ENCODE measurements at places on chromosomes 16 and 17.

DNA sequence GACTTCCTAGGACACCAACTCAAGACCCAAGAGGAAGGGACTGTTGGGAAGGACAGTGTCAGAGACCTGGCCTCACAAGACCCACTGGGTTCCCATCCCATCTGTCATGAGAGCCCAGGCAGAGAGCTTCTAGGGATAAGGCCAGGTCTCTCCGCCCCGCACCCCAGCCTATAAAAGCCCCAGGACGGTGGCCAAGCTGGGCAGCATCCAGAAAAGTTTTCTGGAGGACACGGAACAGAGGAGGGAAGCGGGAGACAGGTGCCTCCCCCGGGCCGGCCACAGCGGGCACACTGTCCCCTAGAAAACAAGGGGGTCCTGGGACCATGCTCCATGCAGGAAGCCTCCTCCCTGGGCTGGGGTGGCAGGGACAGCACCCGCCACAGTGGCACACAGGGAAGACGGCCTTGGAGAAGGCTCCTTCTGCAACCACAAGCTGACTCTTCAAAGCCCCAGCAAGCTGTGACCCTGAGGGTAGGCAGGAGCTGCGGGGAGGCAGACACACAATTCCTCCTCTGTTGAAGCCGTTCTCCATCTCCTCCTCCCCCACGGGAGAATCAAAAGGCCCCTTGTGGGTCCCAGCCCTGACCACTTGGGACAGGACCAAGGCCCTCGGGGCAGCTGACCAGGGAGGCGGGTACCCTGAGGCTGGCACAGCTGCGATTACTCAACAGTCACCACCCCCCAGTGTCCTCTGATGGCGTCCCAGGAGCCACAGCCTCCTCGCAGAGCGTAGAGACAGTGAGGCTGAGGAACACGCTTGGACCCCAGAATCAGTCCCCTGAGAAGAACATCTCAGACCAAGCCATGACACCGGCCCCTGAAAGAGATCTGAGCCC lies 26.1 kb downstream of the TRPV3 start:
- DNase-seq, result no peak

GRCh38 chr16:77273815-77274214 lies 74.6 kb downstream of the SYCE1L start:
- no peak for DNase-seq

DNA sequence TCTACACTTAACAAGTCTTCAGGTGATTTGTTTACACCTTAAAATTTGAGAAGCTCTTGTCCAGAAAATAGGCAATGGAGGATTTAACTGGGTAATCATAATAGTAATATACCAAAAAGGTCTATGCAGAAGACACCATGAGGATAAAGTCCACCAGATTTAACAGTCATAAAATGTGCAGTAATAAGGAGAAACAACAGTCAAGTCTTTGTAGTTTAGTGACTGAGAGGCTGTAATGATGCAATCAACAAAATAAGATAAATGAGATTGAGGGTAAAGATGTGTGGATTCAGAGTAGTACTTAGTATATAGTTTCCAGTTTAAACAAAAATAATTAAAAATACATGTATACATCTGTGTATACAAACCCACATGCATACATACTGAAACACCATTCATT lies 91.2 kb downstream of the STXBP4 start:
- DNase-seq, result no peak

DNA sequence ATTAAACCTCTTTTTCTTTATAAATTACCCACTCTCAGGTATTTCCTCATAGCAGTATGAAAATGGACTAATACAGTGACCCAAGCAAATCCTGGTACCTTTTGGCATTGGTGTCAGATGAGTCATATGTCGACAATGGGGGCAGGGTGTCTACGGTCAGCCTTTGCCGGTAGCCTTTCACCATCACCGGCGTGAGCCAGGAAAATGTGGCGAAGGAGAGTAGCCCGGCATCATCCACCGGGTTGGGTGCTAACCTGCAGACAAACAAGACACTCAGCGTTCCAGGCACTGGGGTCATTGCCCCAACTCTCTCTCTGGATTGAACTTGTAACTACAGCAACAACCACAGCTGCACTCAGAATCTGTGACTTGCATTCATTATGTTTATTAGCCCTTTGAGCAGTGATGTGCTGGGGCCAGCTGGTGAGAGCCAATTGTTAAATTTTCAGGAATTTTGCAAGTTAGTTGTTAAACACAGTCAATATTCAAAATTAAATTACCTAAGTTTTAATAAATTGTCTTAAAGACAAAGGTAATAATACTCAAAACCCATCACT lies 11.9 kb downstream of the ABCC12 start:
- DNase-seq, result no peak

DNA sequence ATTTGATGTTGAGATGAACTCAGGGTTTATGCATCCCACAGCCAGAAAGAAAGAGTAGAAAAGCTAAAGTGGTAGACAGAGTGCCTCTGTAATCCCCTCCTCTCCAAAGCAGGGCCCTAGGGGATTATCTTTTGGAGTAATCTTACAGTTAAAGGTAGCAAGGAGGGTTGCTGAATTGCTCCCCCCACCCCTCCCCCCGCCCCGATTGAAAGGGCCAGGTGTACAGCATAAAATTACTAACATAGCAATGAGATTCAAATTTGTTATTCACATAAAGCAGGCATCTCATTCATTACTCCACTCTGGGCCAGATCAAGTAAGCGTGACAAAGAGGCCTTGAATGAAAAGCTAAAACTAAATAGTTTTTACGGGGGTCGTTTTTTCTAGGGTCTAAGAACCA lies 72.7 kb downstream of the STH start:
- no peak for DNase-seq

DNA sequence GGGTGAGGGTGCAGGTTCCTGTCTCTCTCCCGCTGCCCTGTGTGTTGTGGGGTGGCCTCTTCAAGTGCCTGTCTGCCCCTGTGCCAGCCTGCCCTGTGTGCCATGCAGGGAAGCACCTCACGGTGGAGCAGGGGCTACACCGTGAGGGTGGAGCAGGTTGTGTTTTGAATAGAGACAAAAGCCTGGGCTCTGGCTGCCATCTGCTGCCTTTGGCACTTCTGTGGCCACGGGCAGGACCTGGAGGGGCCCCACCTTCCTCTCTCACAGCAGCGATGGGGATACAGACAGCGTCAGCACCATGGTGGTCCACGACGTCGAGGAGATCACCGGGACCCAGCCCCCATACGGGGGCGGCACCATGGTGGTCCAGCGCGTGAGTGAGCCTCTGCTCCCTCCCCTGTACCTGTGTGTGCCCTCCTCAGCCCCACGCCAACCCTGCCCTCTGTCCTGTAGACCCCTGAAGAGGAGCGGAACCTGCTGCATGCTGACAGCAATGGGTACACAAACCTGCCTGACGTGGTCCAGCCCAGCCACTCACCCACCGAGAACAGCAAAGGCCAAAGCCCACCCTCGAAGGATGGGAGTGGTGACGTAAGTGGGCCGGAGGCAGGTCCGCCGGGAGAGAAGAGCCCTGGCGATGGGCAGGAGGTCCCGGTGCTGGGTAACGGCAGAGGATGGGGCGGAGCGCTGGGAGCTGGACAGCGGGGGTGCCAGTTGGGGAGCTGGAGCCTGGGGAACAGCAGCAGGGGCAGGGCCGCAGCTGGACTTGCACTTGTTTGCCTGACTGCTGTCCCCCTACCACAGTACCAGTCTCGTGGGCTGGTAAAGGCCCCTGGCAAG lies 5.4 kb upstream of the C17orf107 start:
- DNase-seq, result no peak

- DNase-seq, result no peak
These were observed 5.6 kb downstream of the CD19 start for GRCh38 chr16:28937222-28937876.

GRCh38 chr17:35743626-35744328 lies 9.3 kb downstream of the GAS2L2 start:
- DNase-seq, result no peak

GRCh38 chr17:75526555-75527270 lies 1.2 kb downstream of the LLGL2 start:
- no peak for DNase-seq

DNA sequence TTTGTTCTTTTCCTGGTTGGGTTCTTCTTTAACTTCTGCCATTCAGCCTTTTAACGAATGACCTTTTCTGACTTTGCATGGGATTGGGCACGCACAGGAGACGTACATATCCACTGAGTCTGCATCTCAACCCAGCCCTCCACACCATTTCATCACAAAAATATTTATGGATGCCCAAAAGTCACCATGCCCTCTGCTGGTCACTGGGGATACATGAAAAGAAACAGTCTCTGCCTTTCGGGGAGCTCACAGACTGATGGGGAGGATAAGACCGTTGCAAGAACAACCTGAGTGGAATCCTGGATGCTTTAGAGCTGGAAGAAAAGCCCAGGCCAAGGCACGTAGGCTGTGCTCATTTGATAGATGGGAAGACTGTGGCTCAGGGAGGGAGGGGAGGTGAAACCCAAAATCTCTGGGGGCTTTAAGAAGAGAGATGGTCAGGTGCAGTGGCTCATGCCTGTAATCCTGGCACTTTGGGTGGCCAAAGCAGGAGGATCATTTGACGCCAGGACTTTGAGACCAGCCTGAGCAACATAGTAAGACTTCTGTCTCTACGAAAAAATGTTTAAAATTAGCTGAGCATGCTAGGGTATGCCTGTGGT lies 7.9 kb upstream of the MT2A start:
- no peak for DNase-seq

DNA sequence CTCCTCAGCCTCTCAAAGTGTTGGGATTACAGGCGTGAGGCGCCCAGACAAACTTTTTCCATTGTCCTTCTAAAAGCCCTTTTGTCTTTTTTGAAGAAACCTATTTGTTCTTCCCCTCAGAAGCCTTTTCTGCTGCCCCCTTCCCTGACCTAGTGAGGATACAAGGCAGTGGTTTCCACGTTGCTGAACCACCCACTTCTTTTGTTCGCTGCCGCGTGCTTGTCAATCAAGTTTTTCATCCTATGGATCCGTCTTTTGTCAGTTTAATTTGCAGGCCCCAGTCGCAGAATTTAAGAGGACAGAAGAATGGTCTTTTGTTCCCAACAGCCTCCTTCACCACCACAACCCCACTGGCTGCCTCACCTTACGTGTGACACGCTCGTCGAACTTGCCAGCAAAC lies 20.2 kb upstream of the GNG13 start:
- no peak for DNase-seq

- no peak for DNase-seq
These were observed 3.8 kb downstream of the SLC12A4 start for GRCh38 chr16:67964477-67965131.

- no peak for DNase-seq
These were observed 3.7 kb upstream of the NPW start for GRCh38 chr16:2015947-2016208.

GRCh38 chr17:40354221-40355122 lies 10.1 kb downstream of the GJD3 start:
- no peak for DNase-seq

DNA sequence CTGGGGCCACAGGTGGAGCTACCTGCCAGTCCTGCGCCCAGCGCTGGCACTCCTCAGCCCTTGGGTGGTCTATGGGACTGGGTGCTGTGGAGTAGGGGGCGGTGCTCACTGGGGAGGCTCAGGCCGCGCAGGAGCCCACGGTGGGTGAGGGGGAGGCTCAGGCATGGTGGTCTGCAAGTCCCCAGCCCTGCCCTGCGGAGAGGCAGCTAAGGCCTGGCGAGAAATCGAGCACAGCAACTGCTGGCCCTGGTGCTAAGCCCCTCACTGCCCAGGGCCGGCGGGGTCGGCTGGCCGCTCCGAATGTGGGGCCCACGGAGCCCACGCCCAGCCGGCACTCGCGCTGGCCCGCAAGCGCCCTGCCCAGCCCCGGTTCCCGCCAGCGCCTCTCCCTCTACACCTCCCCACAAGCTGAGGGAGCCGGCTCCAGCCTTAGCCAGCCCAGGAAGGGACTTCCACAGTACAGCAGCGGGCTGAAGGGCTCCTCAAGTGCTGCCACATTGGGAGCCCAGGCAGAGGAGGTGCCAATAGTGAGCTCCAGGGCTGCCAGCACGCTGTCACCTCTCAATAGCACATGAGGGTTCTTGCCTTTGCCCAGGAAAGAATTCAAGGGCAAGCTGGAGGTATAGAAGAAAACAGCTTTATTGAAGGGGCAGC lies 11.0 kb upstream of the EEF2KMT start:
- DNase-seq, result no peak

DNA sequence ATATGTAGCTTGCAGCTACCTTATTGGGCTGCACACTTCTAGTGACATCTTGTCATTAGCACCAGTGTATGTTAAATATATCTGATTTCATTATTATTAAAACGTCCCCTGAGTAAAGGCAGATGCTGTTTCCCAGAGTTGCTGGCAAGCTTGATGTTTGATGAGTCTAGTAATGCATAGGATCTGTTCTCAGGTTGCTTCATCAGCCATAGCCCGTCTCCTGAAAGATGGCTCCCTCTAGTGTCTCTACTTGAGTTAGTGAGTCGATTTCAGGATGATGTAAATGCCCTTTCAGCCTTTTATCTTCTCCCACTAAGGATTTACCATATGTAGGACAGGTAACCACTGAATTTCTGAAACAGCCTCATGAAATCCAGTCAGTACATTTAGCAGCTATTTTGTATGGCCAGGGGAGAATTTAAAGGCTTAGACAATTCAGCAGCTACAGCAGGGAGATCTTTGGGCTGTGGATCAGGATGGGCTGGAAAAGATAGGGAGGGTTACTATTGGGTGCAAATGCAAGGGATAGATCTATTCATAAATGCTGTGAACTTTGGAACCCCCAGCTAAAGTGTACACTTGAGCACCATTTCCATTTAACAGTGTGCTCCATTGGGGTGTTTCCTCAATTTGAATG lies 376.3 kb downstream of the CNTNAP4 start:
- no peak for DNase-seq

GRCh38 chr17:74641224-74641957 lies 17.9 kb upstream of the CD300E start:
- no peak for DNase-seq

GRCh38 chr16:56300242-56300623 lies 108.9 kb downstream of the GNAO1 start:
- no peak for DNase-seq

DNA sequence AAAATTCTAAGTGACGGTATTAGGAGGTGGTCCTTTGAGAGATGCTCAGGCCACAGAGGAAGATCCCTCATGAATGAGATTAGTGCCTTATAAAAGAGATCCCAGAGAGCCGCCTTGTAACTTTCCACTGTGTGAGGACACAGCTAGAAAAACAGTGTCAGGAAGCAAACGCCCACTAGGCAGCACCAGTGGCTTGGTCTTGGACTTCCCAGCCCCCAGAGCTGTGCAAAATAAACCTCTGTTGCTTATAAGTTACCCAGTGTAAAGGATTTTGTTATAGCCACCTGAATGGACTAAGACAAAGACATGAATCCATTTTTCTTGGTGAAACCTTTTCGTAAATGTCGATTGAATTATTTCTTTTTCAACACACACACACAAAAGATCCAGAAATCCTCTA lies 141.0 kb downstream of the CBLN1 start:
- DNase-seq, result no peak

- no peak for DNase-seq
These were observed 101.5 kb downstream of the SEC14L1 start for GRCh38 chr17:77242118-77242851.

- no peak for DNase-seq
These were observed 85.6 kb upstream of the CCL2 start for GRCh38 chr17:34169496-34169895.

DNA sequence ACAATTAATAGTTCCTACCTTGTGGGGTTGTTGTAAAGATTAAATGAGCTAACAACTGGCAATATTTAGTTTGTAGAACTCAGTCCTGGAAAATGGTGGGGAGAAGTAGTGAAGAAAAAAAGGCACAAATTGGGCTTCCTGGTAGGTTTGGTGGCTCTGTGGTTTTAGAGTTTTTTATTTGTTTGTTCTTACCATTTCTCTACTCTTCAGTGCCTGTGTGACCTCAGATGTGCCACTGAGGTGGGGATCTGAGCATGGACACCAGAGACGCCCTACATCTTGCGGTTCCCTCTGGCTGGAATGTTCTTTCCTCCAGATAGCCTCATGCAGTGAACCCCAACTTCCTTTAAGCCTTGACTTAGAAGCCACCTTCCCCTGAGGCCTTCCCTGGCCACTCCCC lies 7.7 kb downstream of the ZBTB4 start:
- no peak for DNase-seq

All from activated T-helper 1 cell treated with anti-CD3 and anti-CD28 coated beads, Interleukin-2, amount 50 U/mL, for 16 hours (primary cell).